ENCODE measurements at places on chromosomes 1 and 21.

DNA sequence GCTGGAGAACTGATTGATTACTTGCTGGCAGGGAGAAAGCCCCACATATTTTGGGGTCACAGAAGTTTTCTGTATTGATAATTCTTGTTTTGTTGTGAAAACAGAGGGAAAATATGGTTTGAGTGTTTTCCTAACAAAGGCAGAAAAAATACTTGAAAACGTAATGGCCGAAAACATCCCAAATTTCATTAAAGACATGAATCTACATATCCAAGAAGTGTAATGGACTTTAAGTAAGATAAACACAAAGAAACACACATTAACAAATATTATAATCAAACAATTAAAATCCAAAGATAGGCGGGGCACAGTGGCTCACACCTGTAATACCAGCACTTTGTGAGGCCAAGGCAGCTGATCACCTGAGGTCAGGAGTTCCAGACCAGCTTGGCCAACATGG lies 39.6 kb downstream of the SHCBP1L start:
- DNase-seq: no peak

DNA sequence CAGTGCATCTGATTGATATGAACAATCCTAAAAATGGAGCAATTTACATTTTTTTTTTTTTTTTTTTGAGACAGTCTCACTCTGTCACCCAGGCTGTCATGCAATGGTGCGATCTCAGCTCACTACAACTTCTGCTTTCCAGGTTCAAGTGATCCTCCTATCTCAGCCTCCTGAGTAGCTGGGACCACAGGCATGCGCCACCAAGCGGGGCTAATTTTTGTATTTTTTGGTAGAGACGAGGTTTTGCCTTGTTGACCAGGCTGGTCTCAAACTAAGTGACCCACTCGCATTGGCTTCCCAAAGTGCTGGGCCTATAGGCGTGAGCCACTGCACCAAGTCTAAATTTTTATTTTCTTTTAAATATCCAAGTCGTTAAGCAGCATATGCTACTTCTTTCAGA lies 109.0 kb downstream of the FAF1 start:
- no peak for DNase-seq

DNA sequence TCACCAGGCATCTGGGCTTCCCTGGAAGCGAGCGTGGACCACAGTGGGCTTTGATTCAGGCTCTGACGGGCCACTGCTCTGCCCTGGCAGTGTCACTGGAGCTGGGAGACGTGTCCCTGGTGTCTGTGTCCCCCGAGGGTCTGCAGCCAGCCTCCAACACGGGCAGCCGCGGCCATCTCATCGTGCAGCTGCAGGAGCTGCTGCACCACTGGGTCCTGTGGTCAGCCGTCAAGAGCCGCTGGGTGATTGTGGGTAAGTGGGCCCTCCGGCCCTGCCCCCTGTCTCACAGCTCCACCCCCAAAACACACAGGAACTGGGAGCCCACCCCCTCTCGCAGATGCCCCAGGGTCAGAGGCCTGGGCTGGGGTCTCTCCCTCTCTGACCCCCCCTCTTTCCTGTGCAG lies 40.7 kb downstream of the DISP3 start:
- no peak for DNase-seq

- no peak for DNase-seq
Measured at GRCh38 chr1:238789916-238790667, 596.3 kb upstream of the CHRM3 start.

GRCh38 chr1:208179961-208180409 lies 64.2 kb downstream of the PLXNA2 start:
- no peak for DNase-seq

GRCh38 chr21:39037807-39038405 lies 145.3 kb downstream of the PSMG1 start:
- no peak for DNase-seq

GRCh38 chr1:81800695-81801650 lies at the start of gene ADGRL2:
TSS of gene ADGRL2 (plus strand) at chr1:81800934. CDS start at chr1:81836985, 36,051 bp downstream.
- DNase-seq: no peak

DNA sequence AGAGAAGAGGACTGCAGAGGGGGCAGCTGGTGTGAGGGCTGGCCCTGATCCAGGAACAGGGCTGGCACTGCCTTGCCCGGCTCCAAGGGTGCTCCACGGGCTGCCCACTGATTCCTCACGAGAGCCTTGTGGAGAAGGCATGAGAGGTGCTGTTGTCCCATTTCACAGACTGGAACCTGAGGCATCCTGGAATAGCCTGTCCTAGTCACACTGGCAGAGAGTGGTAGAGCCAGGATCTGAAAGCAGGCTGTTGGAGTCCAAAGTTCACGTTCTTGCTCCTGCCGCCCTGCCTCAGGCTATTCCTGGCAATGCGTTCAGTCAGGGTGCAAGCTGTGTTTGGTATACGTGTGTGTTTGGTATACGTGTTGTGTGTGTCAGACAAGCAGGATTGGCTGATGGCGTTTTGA lies 1.8 kb downstream of the RER1 start:
- no peak for DNase-seq

GRCh38 chr21:38476385-38476784 lies 21.9 kb downstream of the ERG start:
- no peak for DNase-seq
